H1 (cell line): ENCODE measurements at places on chromosomes 6 and 20. TPM values are rescaled to one million over a fixed set of nuclear protein-coding genes. Genes with fewer than 3 reads are reported as not detected.

TRMT11 gene
- total RNA-seq = 23.3 and 32.4 TPM in 2 replicates

DSP gene
- 48.5 and 50.5 TPM in 2 replicates for total RNA-seq

PRICKLE4 gene
- total RNA-seq = 0.67 and 1.4 TPM in 2 replicates

WFDC10B gene
- total RNA-seq = 0.54 TPM in 1 of 2 replicates, not detected in the other

POU5F1 gene
- total RNA-seq = 2,526 and 2,533 TPM in 2 replicates

SRSF12 gene
- 4.2 and 4.9 TPM in 2 replicates for total RNA-seq

CGAS gene
- total RNA-seq = 6.3 and 6.7 TPM in 2 replicates

RSPO4 gene
- total RNA-seq = 5.1 and 6.4 TPM in 2 replicates

SLC4A11 gene
- 29.1 and 32.3 TPM in 2 replicates for total RNA-seq

GPR6 gene
- total RNA-seq = 0.27 and 0.37 TPM in 2 replicates

CST1 gene
- 2.9 and 5.4 TPM in 2 replicates for total RNA-seq

NOTCH4 gene
- total RNA-seq = 2.8 and 3.3 TPM in 2 replicates

FLRT3 gene
- total RNA-seq = 0.35 and 0.80 TPM in 2 replicates

NT5E gene
- 1.1 and 1.5 TPM in 2 replicates for total RNA-seq

AVP gene
- 0.77 TPM in 1 of 2 replicates, not detected in the other for total RNA-seq

SYTL3 gene
- 0.42 and 0.99 TPM in 2 replicates for total RNA-seq

ZC2HC1B gene
- total RNA-seq = not detected in 2 replicates

DXO gene
- 14.7 and 16.2 TPM in 2 replicates for total RNA-seq

PRKN gene
- total RNA-seq = 0.08 and 0.13 TPM in 2 replicates

FGD2 gene
- total RNA-seq = 0.19 and 0.32 TPM in 2 replicates

ZNF184 gene
- total RNA-seq = 11.7 and 12.3 TPM in 2 replicates

OR2H1 gene
- not detected in 2 replicates for total RNA-seq

DUSP15 gene
- total RNA-seq = 0.91 and 1.0 TPM in 2 replicates

CHRNA4 gene
- 2.7 and 5.7 TPM in 2 replicates for total RNA-seq

CRISP2 gene
- not detected in 2 replicates for total RNA-seq

HAO1 gene
- not detected in 2 replicates for total RNA-seq

PRSS16 gene
- 19.2 and 20.2 TPM in 2 replicates for total RNA-seq

PRDM13 gene
- 0.09 and 0.13 TPM in 2 replicates for total RNA-seq

SIRPB1 gene
- total RNA-seq = 0.54 and 0.99 TPM in 2 replicates

MCHR2 gene
- total RNA-seq = not detected in 2 replicates

DAAM2 gene
- total RNA-seq = 2.9 TPM in 2 replicates

ARHGAP40 gene
- 0.74 and 0.86 TPM in 2 replicates for total RNA-seq

SSR1 gene
- total RNA-seq = 98.9 and 117 TPM in 2 replicates

CUTA gene
- total RNA-seq = 297 and 315 TPM in 2 replicates

SDC4 gene
- total RNA-seq = 59.2 and 60.2 TPM in 2 replicates

DEFB132 gene
- total RNA-seq = not detected in 2 replicates

MPIG6B gene
- total RNA-seq = not detected in 2 replicates

TUBB2A gene
- 330 and 349 TPM in 2 replicates for total RNA-seq

C20orf204 gene
- 0.52 and 0.61 TPM in 2 replicates for total RNA-seq

SIGLEC1 gene
- not detected in 2 replicates for total RNA-seq

SLC29A1 gene
- 187 and 196 TPM in 2 replicates for total RNA-seq

SAPCD1 gene
- total RNA-seq = 3.4 and 5.9 TPM in 2 replicates
